T-helper 17 cell (primary cell): ENCODE measurements at places on chromosomes 7 and 10. TPM values are rescaled to one million over a fixed set of nuclear protein-coding genes. Genes with fewer than 3 reads are reported as not detected.

NACAD gene
- total RNA-seq: 0.15 TPM

CDK1 gene
- total RNA-seq: 1.4 TPM

GCK gene
- total RNA-seq: not detected

PIK3AP1 gene
- 1.9 TPM for total RNA-seq

STAG3 gene
- 4.8 TPM for total RNA-seq

SCD gene
- 1.5 TPM for total RNA-seq

FRAT1 gene
- 24.4 TPM for total RNA-seq

OR2A42 gene
- 0.07 TPM for total RNA-seq

GAD2 gene
- total RNA-seq: not detected

FHIP2A gene
- total RNA-seq: 35.4 TPM
